Glutamatergic neuron (in vitro differentiated cells): ENCODE measurements at places on chromosomes 3 and 15. TPM values are rescaled to one million over a fixed set of nuclear protein-coding genes. Genes with fewer than 3 reads are reported as not detected.

DNA sequence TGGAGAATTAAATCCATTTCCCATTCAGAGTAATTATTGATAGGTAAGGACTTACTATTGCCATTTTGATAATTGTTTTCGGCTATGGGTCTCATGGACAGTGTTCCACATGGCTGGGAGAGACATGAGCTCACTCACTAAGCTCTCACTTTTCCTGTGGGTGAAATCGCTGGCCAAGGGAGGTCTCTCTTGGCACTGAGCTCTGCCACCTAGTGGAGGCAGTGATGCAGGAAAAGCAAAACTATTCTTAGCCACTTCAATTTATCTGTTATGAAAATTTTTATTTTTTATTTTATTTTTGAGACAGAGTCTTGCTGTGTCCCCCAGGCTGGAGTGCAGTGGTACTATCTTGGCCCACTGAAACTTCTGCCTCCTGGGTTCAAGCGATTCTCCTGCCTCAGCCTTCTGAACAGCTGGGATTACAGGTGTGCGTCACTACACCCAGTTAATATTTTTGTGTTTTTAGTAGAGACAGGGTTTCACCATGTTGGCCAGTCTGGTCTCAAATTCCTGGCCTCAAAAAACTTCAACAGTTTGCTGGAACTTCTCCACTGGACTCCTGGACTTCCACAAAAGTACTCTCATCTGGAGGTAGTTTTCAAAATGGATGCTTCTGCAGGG is 4.7 kb upstream of the RNF13 start:
- no peak overlapping the region for H3K27ac ChIP-seq
- peaks cover 6% of the 10 kb centered on the region for H3K4me1 ChIP-seq
- peak; percentile 73 for DNase-seq
- H3K4me3 ChIP-seq = no peak overlapping the region
- no peaks in the 10 kb centered on the region for H3K27me3 ChIP-seq
- H3K36me3 ChIP-seq = no peaks in the 10 kb centered on the region

DNA sequence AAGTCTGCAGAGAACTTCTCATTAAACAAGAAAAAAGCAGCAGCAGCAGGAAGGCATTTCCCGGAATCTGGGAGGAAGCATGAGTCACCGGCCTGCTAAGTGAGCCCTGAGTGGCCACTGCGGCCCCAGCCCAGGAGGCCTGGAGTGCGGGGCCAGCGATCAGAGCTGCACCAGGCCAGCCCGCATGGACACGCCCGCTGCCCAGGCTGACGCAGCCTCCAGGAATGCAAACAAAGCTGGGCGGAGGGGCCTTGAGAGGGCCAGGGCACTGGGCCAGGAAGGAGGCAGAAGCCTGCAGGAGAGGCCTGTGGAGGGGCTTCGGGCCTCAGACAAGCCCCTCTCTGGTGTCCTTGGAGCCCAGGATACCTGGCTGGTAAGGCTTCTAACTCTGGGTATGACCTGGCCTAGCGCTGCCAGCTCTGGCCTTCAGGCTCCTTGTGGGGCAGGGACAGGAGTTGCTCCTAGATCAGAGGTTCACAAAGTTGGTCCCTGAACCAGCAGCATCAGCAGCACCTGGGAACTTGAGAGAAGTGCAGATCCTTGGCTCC is 101.2 kb downstream of the SMAD6 start:
- H3K4me3 ChIP-seq = no peak overlapping the region
- no peaks in the 10 kb centered on the region for H3K36me3 ChIP-seq
- H3K27ac ChIP-seq = no peak overlapping the region

- peaks cover 7% of the 10 kb centered on the region for H3K4me1 ChIP-seq
- peaks cover 5% of the 10 kb centered on the region for H3K27me3 ChIP-seq
- H3K27ac ChIP-seq = no peak overlapping the region
- H3K36me3 ChIP-seq = no peaks in the 10 kb centered on the region
- no peak for DNase-seq
Observed at GRCh38 chr3:39408493-39409372, 2.2 kb downstream of the RPSA start.

DNA sequence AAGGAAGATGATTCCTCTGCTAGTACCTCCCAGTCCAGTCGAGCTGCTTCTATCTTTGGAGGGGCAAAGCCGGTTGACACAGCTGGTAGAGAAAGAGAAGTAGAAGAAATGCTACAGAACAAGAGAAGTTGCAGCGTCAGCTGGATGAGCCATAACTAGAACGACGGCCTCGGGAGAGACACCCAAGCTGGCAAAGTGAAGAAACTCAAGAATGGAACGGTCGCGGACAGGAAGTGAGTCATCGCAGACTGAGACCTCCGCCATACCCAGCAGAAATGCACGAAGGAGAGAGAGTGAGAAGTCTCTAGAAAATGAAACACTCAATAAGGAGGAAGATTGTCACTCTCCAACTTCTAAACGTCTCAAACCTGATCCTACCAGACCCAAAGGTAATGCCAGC is 19.0 kb upstream of the PARP14 start:
- H3K4me3 ChIP-seq = no peak overlapping the region
- H3K4me1 ChIP-seq = no peaks in the 10 kb centered on the region
- no peak overlapping the region for H3K27ac ChIP-seq

GRCh38 chr3:98545940-98546339 is 14.2 kb downstream of the GPR15 start:
- H3K27me3 ChIP-seq = no peaks in the 10 kb centered on the region
- DNase-seq = no peak
- H3K27ac ChIP-seq = no peak overlapping the region
- H3K4me3 ChIP-seq = no peak overlapping the region

GRCh38 chr15:53789654-53790375 is 30.4 kb upstream of the WDR72 start:
- H3K27me3 ChIP-seq = no peaks in the 10 kb centered on the region
- no peak overlapping the region for H3K4me3 ChIP-seq
- H3K4me1 ChIP-seq = no peaks in the 10 kb centered on the region
- no peaks in the 10 kb centered on the region for H3K36me3 ChIP-seq
- no peak overlapping the region for H3K27ac ChIP-seq

DNA sequence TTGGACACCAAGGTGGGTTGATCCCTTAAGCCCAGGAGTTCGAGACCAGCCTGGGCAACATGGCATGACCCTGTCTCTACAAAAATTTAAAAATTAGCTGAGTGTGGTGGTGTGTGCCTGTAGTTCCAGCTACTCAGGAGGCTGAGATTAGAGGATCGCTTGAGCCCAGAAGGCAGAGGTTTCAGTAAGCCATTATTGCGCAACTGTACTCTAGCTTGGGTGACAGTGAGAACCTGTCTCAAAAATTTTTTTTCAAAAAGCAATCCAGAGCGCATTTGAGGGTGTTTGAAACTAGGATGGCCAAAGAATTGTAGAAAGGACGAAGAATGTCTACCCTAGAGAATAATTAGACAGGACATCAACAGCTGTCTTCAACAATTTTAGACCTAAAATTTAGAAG is 103.4 kb downstream of the STAC start:
- peaks cover 3% of the 10 kb centered on the region for H3K36me3 ChIP-seq
- DNase-seq = no peak
- H3K4me3 ChIP-seq = no peak overlapping the region
- no peaks in the 10 kb centered on the region for H3K4me1 ChIP-seq
- no peaks in the 10 kb centered on the region for H3K27me3 ChIP-seq
- no peak overlapping the region for H3K27ac ChIP-seq

Gene KY
- not detected for total RNA-seq

- peak; percentile 76 for DNase-seq
- no peaks in the 10 kb centered on the region for H3K36me3 ChIP-seq
- no peaks in the 10 kb centered on the region for H3K27me3 ChIP-seq
- peaks cover 4% of the 10 kb centered on the region for H3K4me1 ChIP-seq
- H3K4me3 ChIP-seq = peak overlapping the region; percentile 3
Observed at GRCh38 chr3:149512073-149512782, 37.7 kb downstream of the TM4SF4 start.
